ENCODE measurements at places on chromosomes 3 and 15. TPM values are rescaled to one million over a fixed set of nuclear protein-coding genes. Genes with fewer than 3 reads are reported as not detected.

GPR160 gene
- 169 TPM for polyA plus RNA-seq

FILIP1L gene
- 36.3 TPM for polyA plus RNA-seq

- no peak for DNase-seq
Measured at GRCh38 chr3:172135185-172135584, 95.8 kb downstream of the FNDC3B start.

GAP43 gene
- 39.3 TPM for polyA plus RNA-seq

- no peak for DNase-seq
Measured at GRCh38 chr3:106215047-106215446, 346.2 kb upstream of the CBLB start.

DNA sequence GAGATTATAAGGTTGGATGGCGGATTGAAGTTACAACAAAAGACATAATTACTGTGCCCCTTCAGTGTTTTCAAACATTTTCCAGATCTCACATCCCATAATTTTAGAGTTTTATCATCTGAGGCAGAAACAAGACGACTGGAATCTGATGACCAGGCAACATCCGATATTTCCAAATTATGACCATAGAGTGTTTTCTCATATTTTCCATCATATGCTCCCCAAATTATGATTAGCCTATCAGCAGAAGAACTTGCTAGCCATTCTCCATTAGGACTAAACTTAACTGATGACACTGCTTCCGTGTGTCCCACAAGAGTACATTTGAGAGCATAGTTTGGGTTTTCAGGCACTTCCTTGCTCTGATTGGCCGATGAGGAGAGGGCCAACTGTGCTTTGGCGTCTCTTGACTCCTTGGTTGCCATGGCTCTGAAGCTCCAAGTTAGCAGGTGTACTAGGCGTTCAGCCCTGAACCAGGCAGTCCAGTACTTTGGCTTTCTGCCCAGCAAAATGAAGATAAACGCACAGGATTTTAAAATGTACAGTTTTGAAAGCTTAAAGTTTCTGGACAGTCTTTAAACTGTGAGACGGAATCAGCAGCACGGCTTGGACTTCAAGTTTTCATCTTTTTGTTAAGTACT lies 638 bp downstream of the WDR5B start:
- peak; percentile 56 for DNase-seq

GRCh38 chr3:102092617-102093466 lies 243.5 kb downstream of the NFKBIZ start:
- DNase-seq: peak; percentile 30

WDR93 gene
- 0.30 TPM for polyA plus RNA-seq
